H1 (cell line): ENCODE measurements at places on chromosomes 2 and 18. TPM values are rescaled to one million over a fixed set of nuclear protein-coding genes. Genes with fewer than 3 reads are reported as not detected.

GRCh38 chr2:179106676-179107428 lies 56.9 kb upstream of the CCDC141 start:
- H3K4me1 ChIP-seq = no peaks in the 10 kb centered on the region
- no peaks in the 10 kb centered on the region for H3K27me3 ChIP-seq
- H3K27ac ChIP-seq = no peak overlapping the region
- no peak overlapping the region for H3K4me3 ChIP-seq

The UGT1A3 gene
- total RNA-seq = not detected in 2 replicates

DNA sequence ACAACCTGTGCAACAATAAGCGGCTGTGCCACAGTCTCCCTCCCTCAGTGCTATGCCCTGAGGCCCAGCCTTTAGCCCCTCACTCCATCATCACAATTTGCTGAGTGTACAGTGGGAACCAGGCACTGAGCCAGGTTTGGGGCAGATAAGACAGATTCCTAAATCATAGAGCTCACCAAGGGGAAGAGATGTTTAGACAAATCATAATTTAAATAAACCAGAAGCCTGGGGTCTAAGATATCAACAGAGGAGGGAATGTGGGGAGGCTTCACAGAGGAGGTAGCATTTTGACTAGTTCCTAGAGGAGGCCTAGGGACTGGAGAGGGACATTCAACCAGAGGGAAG lies 139.3 kb upstream of the EPAS1 start:
- no peaks in the 10 kb centered on the region for H3K4me1 ChIP-seq
- no peak overlapping the region for H3K27ac ChIP-seq
- no peaks in the 10 kb centered on the region; the same call in none of the 2 replicates for H3K27me3 ChIP-seq
- no peak for DNase-seq
- H3K4me3 ChIP-seq = no peak overlapping the region
- H3K36me3 ChIP-seq = no peaks in the 10 kb centered on the region

The CAB39 gene
- total RNA-seq = 48.3 and 50.5 TPM in 2 replicates

The DYNAP gene
- 0.15 and 0.22 TPM in 2 replicates for total RNA-seq

DNA sequence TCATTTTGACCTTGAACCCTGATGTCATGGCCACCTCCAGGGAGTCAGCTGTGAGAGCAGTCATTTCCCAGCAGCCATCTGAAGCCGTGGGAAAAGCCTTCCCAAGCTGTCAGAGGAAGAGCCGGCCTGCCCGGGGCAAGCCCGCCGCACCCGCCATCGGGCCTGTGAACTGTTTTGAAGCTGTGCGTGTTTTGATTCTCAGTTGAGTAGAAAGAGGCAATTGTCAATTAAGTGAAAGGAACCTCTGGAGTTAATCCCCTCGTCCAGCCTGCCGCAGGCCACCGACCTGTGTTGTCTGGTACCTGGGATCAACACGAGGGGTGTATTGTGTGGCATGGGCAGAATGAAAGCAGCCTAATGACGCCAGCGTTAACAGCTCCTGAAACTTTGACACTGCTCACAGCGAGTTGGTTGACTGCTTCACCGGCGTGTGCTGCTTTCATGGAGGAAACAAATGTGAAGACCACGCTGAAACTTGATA lies 318.4 kb downstream of the AGAP1 start:
- no peak overlapping the region for H3K4me3 ChIP-seq
- DNase-seq = no peak
- no peaks in the 10 kb centered on the region for H3K27me3 ChIP-seq
- H3K4me1 ChIP-seq = 0 out of 2 replicates have a peak, but pooled peaks cover 13% of the 10 kb centered on the region
- no peaks in the 10 kb centered on the region for H3K36me3 ChIP-seq
- no peak overlapping the region; the same call in 1 of the 2 replicates for H3K27ac ChIP-seq

DNA sequence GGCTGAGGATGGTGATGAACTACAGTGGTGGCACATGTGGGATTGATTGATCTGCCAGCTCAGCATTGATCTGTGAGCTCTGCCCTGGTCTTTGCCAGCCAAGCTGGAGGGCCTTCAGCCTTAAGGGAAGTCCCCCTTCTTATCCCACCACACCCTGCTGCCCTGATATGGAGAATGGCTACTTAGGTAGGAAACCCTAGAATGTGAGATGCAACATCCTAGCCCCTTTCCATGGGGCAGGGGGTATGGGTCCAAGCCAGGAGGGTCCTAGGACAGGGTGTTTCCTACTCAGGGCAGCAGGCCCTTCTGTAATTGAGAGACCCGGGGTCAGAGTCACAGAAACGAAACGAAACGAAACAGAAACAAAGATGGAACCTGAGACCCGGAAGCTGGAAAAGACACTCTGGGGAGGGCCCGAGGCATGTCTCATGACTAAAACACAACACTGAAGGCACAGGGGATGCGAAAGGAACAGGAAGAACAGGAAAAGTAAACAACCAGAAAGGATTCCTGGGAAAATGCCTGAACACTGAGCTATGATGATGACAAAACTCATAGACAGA lies 16.9 kb upstream of the SULT1C2 start:
- H3K36me3 ChIP-seq = no peaks in the 10 kb centered on the region
- no peaks in the 10 kb centered on the region for H3K27me3 ChIP-seq
- no peak overlapping the region; the same call in 1 of the 2 replicates for H3K27ac ChIP-seq
- no peak overlapping the region for H3K4me3 ChIP-seq
- no peak for DNase-seq

DNA sequence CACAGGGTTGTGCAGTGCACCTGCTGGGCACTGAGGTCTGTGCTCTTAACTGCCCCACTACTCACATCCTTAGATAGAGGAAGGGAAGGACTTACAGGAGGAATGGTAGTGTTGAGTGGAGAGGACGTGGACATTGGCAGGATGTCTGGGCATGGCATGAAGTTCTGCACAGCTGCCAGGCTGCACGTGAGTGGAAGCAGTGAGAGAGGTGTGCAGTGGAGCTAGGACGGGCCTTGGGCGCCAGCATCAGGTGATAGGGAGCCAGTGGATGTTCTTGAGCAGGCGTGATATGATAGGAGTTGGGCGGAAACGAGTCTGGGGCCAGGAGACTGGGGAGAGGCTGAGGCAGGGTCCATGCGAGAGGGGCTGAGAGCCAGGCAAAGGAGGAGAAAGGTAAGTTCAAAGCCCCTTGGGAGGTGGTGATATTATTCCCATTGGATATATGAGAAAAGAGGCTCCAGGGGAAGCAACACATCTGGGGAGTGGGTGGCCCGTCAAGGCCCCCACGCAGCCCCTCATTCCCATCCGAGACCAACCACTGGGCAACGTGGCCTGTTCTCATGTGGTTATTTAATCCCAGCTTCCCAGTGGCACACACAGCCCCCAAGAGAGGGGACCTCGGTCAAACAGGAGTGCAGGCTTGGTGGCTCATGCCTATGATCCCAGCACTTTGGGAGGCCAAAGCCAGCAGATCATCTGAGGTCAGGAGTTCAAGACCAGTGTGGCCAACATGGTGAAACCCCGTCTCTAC lies 45.7 kb upstream of the SNED1 start:
- H3K27ac ChIP-seq = no peak overlapping the region
- H3K4me3 ChIP-seq = no peak overlapping the region
- no peak for DNase-seq
- no peaks in the 10 kb centered on the region; the same call in 1 of the 2 replicates for H3K4me1 ChIP-seq

DNA sequence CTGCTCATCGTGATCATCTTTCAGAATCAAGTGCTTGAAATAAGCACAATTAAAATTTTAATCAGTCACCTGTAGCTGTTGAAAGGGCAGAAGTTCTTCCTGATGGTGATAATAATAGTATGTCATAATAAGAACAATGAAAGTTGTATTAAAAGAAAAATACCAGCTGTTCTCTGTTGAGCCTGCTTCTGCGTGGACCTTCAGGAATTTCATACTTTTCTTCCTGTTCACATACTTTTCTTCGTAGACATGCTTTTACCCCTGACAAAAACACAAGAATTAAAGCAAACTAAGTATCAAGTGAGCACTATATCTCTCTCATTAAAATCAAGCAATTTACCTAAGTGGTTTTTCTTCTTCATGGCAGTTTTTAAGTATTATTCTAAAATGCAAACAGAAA lies 79.2 kb downstream of the BARD1 start:
- H3K36me3 ChIP-seq = peaks cover 11% of the 10 kb centered on the region
- no peak for DNase-seq
- no peaks in the 10 kb centered on the region for H3K27me3 ChIP-seq
- H3K27ac ChIP-seq = no peak overlapping the region

DNA sequence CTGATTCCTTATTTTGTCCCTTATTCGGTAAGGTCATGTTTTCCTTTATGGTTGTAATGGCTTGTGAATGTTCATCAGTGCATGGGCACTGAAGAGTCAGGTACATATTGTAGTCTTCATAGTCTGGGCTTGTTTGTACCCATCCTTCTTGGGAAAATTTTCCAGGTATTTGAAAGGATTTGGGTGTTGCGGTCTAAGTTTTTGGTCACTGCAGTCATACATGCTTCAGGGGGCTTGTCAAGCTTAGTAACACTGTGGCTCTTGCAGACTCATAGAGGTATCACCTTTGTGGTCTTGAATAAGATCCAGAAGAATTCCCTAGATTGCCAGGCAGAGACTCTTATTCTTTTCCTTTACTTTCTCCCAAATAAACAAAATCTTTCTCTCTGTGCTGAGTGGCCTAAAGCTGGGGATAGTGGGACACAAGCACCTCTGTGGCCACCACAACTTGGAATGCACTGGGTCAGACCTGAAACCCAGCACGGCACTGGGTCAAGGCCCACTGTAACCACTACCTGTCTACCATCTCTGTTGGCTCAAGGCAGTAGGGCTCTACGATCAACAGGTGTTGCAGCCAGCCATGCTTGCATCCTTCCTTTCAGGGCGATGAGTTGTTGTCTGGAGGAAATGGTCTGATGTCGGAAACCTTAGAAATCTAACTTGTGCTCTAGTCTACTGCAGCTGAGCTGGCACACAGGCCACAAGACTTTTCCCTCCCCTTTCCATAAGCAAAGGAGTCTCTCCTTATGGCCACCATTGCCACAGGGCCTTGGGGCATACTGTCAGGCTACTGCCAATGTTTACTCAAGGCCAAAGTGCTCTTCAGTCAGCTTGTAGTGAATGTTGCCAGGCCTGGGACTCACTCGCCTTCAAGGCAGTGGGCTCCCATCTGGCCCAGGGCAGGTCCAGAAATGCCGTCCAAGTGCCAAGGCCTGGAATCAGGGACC lies 21.5 kb downstream of the IL1RN start:
- no peaks in the 10 kb centered on the region for H3K36me3 ChIP-seq
- H3K27me3 ChIP-seq = no peaks in the 10 kb centered on the region
- H3K4me3 ChIP-seq = no peak overlapping the region
- H3K4me1 ChIP-seq = no peaks in the 10 kb centered on the region
